ENCODE measurements at places on chromosomes 16 and 17.

DNA sequence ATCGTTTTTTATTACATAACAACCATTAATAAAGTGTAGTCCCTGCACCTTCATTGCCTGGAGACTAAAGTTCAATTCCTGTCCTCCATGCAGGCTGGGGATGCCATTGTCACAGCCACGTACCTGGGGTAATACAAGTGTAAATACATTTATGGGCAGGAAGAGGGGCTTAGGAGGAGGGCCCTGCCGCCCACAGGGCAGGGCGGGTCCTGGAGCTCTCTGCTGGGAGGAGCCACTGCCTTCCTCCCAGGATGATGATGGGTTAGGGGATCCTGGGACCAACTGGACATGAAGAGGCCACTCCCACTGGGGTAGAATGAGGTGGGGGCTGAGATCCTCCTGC is 44.1 kb upstream of the SLC38A10 start:
- no peak for DNase-seq

DNA sequence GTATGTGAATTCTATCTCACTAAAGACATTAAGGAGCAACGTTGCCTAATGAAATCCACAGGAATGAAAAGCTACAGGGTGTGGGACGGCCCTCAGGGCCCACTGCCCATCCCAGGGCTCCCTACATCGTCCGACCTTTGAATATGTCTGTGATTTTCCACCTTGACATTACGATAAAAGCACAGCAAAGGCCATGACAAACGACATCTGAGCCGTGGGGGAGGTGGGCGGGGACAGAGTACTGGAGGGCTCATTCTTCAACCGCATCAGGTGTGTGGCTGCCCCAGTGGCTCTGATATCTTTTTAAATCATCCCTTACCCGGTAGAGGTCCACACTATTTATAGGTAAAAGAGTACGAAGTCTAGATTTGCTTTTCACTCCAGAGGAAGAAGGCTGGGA is 35.1 kb downstream of the LMF1 start:
- DNase-seq: no peak

- DNase-seq: no peak
Measured at GRCh38 chr16:28473714-28474265, 1.7 kb upstream of the NPIPB7 start.

DNA sequence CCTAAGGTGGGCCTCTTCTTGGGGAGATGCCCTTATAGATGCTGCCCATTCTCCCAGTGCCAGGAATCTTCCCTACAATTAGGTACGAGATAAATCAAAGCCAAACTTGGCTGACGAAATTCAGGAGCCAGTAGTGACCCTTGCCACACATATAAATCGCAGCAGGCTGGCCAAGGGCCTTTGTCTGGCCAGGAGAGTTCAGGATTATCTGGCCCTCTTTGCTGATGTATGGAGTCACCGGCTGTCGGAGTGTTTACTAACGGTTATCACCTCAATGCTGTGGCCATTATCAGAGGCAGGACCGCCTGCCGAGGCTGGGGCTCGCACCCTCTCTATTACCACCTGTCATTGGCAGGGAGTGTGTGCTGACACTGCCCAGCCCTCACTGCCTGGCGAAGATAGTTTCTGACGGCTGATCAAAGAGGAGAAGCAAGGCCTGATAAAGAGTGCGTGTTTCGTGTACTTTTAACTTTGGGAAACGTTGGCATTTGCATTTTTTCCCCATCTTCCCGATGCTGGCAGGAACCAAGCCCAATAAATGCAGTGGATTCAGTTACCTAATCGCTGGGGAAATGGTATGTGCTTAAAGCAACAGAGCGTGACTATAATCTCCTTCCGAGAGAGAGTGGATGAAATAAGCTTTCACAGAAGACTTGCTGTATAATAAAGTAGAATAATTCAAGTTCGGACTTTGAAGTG is 32.8 kb upstream of the TBX2 start:
- no peak for DNase-seq

DNA sequence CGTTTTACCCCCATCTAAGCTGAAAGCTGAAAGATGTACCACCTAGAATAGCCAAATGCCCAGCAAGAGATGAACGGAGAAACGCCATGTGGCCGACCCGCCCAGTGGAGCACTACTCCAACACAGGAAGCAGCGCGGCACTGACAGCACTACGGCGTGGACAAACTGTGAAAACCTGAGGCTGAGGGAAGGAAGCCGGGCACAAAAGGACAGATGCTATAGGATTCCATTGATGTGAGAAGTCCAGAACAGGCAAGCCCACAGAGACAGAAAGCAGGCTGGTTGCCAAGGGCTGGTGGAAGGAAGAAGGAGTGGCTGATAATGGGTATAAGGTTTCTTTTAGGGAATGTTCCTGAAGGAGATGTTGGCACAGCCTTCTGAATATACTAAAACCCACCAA is 29.4 kb upstream of the SLC38A8 start:
- no peak for DNase-seq

DNA sequence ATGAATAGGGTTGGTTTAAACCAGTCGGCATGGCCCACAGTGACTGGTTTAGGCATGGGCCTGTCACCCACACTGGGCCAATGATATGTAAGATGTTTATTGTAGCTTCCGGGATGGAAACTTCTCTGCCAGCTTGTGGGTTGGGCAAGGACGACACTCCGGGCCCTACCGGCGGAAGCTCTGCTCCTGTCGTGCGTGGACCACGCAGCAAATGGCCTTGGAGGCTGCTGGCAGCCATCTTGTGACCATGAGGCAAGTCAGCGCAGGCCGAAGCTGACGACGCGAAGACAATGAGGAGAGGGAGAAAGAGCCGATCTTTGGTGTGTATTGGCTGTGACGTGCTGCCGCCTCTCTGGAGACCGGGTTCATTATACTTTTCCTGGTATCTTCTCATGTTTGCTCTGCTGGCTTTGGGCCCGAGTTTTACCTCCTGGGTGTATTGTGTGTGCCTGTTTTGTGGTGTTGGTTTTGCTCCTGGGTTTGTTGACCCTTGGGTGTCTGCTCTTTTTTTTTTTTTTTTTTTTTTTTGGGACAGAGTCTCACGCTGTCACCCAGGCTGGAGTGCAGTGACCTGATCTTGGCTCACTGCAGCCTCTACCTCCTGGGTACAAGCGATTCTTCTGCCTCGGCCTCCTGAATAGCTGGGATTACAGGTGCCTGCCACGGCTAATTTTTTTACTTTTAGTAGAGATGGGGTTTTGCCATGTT is 15.4 kb downstream of the SLC25A10 start:
- no peak for DNase-seq

GRCh38 chr17:2786176-2786881 is 9.9 kb upstream of the RAP1GAP2 start:
- DNase-seq: peak; percentile 95
